ENCODE measurements at places on chromosomes 5 and 9.

DNA sequence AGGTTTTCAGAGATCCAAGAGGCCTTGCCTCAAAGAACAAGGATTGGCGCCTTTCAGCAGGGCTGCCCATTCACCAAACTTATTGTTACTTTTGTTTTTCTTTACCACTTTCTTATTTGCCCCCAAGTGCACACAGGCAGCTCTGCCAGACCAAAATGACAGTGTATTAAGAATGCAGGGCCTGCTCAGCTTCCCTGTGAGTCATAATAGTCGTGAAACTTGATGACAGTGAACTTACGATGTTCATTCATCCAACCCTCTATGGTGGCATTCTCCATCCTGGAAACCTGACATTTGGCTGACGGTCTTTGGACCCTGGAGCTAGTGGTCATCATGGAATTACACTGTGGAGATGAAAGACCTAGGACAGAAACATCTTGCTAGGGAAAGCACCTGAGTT lies 44.3 kb downstream of the UBE2QL1 start:
- no peak for DNase-seq

- no peak for DNase-seq
These were observed 85.7 kb upstream of the FBXW11 start for GRCh38 chr5:172091956-172092732.

- DNase-seq: no peak
These were observed 310.1 kb downstream of the RFX3 start for GRCh38 chr9:3215658-3216057.

DNA sequence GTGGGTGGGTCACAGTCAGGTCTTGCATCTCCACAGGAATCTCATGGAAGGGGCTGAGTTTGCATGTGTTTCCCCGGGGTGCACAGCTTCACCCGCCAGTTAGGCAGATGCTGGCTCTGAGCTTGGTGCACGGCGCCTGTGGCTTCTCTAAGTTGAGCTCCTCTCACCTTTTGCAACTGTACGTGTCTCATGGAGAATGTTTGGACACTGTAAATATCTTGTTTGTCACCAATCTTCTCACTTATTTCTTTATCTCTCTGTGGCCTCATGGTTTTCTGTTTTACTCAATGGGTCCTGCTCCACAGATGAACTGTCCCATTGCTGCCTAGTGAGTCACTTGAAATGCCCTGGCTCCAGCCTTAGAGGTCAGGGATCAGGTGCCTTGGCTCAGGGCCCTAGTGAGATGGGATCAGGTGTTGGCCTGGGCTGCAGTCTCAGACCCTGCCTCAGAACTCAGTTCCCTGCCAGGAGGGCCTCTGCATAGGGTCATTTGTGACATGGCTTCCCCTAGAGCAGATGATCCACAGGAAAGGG lies 61.6 kb downstream of the WNK2 start:
- no peak for DNase-seq

DNA sequence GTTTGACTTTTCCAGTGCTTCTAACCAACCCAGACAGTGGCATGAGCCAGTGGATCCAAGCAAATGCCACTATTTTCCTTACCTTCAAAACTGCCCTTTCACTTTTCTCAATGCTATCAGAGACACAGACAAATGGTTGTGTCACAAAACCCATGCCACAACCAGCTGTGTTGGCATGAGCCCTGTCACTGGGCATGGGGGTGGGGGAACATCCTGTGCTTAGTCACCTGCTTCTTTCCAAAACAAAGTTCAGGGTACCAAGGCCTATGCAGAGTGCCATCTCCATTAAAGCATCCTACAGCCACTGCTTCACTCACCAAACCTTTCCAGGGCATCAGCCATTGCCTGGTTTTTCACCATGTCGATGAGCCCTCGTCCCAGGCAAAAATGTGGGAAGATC lies 30.1 kb downstream of the NIPSNAP3B start:
- DNase-seq: no peak

DNA sequence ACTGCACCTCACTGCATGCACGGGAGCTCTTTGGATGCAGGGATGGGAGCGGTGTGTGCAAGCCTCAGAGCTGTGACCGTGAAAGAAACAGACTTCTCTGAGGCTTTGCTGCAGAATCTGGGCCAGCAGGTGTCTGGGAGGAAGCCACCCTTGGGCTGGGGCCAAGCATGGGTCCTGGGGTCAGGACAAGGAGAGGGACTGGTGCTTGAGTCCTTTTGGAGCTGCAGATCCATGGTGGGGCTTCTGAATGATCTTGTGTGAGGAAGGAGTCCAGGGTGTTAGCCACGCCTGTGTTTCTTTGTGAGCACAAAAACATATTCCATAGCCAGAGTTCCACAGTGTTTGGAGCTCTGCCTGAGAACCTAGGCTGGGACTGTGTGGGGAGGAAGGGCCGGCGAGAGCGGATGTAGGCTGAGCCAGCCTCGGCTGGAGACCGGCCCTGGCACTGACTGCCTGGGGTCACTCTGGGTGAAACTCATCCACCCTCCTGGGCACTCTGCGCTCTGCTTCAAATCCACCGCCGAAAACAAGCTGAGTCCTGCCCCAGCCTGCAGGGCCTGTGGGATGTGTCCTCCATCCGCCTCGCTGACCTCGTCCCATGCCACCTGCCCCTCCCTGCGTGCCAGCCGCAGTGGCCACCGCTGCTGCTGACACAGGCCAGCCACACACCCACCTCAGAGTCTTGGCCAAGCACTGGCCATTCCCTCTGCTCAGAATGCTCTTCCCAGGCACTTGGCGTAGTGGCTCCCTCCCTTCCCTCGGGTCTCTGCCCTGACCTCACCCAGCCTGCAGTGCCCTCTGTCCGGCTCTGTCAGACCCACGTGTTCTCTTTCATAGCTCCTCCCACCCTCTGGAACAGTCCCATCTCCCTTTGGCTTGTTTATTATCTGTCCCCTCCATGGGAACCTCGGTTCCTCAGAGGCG lies 26.7 kb downstream of the ERGIC1 start:
- no peak for DNase-seq

DNA sequence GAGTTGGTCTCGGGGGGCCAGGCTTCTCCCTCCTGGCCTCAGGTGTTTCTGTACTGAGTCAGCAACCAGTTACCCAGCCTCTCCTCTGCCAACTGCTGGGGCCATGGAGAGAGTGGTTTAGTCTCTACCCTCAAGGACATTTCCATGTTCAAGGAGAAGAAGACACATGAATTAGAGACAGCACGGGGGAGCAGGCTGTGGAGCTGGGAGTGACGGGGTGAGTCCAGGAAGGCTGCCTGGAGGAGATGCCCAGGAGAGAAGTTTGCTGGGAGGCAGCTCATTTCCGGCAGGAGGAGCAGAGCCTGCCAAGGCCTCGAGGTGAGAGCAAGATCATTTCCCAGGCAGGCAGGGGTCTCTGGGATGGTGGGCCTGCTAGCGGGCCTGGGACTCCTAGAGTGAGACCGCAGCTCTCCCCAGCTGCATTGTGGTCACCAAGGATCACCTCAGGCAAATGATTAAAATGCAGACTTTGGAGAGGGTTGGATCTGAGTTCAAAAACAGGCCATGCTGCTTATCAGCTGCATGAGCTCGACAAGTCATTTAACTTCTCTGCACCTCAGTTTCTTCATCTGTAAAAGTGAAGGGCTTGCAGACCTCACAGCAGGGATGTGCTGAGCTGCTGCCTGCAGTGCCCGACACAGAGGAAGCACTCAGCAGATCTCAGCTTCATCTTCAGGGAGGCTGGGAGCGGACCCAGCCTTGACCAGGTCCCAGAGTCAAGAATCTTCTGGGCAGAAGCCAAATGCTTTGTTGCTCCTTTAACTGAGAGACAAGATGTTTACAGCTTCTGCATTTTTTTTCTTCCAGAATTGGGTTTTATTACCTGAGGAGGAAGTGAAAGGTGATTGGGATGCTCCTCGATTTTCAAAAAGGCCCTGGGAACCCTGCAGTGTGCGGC lies 35.2 kb downstream of the NEK6 start:
- DNase-seq: no peak

DNA sequence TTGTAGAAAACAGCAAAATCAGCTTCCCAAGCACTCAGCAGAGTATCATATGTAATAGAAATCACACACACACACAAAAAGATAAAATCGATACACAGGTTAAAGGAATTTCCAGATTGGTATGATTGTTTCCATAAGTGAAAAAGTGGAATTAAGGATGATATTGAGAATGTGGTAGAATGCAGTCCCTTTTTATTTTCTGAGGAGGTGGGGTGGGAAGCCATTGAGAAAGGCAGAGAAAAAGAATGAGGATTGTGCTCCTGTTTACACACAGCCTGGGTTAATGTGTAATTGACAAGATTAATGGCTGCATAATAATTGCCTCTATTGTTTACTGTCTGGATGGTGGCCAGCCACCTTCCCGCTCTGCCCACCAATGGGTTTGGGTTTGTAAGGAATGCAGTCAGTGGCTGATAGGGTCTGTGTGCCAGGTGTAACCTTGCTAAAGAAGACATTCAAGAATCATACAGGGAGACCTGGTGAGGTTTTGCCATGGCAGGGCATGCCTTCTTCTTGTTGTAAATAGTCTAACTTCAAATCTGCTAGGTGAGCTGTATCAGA lies 177.2 kb upstream of the MAP3K1 start:
- no peak for DNase-seq

DNA sequence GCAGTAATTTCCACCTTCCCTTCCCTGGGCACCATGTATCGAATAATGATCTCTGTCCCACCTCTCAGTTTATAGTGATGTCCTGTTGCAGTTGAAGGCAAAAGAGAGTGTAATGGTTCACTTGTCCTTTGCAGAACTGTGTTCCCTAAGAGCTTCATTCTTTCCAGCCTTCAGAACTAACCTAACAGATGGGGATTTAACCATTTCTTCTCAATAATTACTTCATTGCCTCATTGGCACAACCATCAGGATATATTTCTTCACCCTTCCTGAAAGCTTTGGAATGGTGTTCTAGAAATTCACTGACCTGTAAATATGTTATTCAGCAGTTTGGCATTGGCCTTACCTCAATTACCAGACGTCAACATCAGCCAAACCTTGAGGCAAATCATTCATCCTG lies 83.9 kb upstream of the PRRC1 start:
- no peak for DNase-seq

GRCh38 chr9:126874546-126875314 lies 14.3 kb downstream of the ZBTB34 start:
- DNase-seq: no peak

DNA sequence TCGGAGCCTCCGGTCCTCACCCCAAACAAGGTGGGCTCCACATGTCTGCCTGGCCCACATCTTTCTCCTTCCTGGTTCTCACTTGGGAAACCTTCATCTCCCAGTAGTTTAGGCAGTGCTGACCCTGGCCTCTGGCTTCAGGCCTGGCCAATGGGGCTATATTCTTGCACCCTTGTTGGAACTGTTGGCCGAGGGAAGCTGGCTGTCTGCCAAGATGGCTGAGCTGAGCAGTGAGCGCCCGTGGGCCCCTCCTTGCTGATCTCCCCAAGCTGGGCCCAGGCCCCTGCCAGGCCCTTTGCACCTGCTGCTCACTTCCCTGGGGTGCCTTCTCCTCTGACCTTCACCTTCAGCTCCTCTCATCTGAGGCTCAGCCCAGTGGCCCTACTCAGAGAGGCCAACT lies 31.3 kb downstream of the TSPAN17 start:
- DNase-seq: no peak

DNA sequence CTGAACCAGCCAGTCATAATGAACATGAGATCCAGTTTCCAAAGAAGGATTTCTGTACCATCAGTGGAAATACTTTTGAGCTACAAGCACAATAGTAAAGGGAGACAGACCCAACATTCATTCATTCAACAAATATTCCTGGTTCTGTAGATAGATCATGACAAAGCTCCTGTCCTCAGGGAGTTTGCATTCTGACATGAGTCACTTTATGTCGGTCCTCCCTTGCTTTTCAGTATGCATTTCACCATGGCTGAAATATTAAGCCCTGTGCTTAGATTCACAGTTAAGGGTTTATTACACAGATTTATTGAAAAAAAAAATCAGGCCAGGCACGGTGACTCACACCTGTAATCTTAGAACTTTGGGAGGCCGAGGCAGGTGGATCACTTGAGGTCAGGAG lies 5.4 kb upstream of the MYOT start:
- DNase-seq: no peak

DNA sequence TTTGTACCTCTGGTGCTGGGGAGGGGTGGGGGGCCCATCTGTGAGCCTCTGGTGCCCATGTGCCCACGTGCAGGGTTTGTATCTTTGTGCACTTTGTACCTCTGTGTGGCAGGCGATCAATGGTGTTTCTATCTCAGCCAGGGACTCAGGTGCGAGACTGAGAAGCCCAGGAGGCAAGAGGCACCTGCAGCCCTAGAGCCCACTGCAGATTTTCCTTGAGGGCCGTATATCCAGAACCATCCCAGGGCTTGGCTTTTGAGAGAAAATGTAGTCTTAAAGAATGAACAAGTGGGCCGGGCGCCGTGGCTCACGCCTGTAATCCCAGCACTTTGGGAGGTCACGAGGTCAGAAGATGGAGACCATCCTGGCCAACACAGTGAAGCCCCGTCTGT lies 52.2 kb upstream of the KCNMB1 start:
- DNase-seq: no peak

DNA sequence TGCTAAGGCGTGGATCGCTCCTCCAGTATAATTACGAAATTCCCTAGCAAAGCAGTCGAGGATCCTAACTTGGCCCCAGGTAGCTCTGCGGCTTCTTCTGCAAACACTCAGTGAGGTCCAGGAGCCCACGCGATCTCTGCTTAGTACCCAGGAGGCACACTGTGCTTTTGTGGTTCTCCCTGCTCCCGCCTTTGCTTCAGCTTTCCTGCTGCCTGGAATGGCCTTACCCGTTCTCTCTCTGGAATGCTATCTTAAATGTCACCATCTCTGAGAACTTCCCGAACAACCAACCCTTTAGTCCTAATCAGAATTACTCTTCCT lies 639 bp downstream of the INVS start:
- no peak for DNase-seq

- DNase-seq: no peak
These were observed 63.7 kb downstream of the DENND4C start for GRCh38 chr9:19294219-19294618.

- no peak for DNase-seq
These were observed 79.3 kb upstream of the PRLR start for GRCh38 chr5:35309365-35310130.

DNA sequence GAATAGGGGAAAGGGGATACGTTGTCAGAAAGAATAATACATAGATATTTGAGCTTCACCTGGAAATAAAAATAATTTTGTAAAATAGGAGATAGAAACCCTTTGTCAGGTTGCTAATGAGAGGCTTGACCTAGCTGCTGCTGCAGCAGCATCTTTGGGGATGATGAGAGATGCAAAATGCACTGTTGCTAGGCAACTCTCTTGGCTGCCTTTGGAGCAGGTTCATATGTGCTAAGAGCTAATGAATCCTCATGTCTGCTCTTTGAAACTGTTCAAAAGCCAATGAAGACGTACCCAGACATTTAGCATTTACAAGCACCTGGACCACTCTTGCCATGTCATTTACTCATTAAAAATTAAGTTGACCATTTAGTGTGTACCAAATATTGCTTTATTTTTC lies 121.7 kb downstream of the FOCAD start:
- DNase-seq: no peak

GRCh38 chr5:124819201-124819600 lies 72.8 kb upstream of the ZNF608 start:
- DNase-seq: no peak

DNA sequence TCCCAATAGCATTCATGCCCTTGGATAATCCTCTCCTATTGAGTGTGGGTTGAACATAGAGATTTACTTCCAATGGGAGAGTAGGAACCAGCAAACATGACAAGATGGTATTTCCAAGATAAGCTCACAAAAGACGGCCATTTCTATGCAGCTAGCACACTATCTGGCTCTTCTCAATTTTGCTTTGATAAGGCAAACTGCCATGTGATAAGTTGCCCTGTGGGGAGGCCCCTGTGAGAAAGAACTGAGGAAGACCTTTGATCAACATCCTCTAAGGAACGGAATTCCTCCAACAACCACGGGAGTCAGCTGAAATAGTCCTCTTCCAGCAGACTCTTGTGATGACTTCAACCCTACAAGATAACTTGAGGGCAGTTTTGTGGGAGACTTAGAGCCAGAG lies 211.9 kb upstream of the TRPM3 start:
- no peak for DNase-seq
